Bronchial epithelial cell (primary cell): ENCODE measurements at places on chromosomes 6 and 20. TPM values are rescaled to one million over a fixed set of nuclear protein-coding genes. Genes with fewer than 3 reads are reported as not detected.

The FOXC1 gene
- total RNA-seq: 3.5 and 3.7 TPM in 2 replicates

The OTOR gene
- not detected in 2 replicates for total RNA-seq

The WFDC9 gene
- not detected in 2 replicates for total RNA-seq

The SERPINB1 gene
- 142 and 372 TPM in 2 replicates for total RNA-seq

The RAET1E gene
- 19.0 and 35.1 TPM in 2 replicates for total RNA-seq

The HTR1B gene
- total RNA-seq: under 0.01 and 0.26 TPM in 2 replicates

The BMP5 gene
- total RNA-seq: under 0.01 TPM in 1 of 2 replicates, not detected in the other

The MYT1 gene
- total RNA-seq: not detected in 2 replicates

The MAFB gene
- 1.3 and 3.6 TPM in 2 replicates for total RNA-seq

The CFB gene
- total RNA-seq: 2.4 and 2.6 TPM in 2 replicates

The TBC1D22B gene
- total RNA-seq: 4.7 and 6.7 TPM in 2 replicates

The C6orf58 gene
- total RNA-seq: not detected in 2 replicates

The TRIM40 gene
- not detected in 2 replicates for total RNA-seq

The TFAP2C gene
- 2.9 and 5.1 TPM in 2 replicates for total RNA-seq

The SLC35D3 gene
- under 0.01 TPM in 1 of 2 replicates, not detected in the other for total RNA-seq

The FRK gene
- total RNA-seq: 1.3 and 3.1 TPM in 2 replicates

The KIF13A gene
- total RNA-seq: 47.4 and 58.8 TPM in 2 replicates

The PHF3 gene
- total RNA-seq: 33.2 and 36.3 TPM in 2 replicates

The RBM24 gene
- 0.13 and 0.26 TPM in 2 replicates for total RNA-seq

The SLC17A2 gene
- total RNA-seq: not detected in 2 replicates

The OPN5 gene
- total RNA-seq: not detected in 2 replicates

The LY6G6D gene
- not detected in 2 replicates for total RNA-seq

The IL17A gene
- total RNA-seq: not detected in 2 replicates

The ID1 gene
- 426 and 930 TPM in 2 replicates for total RNA-seq

The LINC00237 gene
- not detected in 2 replicates for total RNA-seq
